ENCODE measurements at places on chromosomes 11 and 22.

- no peak for DNase-seq
These were observed 2.9 kb downstream of the PANX2 start for GRCh38 chr22:50173311-50173982.

DNA sequence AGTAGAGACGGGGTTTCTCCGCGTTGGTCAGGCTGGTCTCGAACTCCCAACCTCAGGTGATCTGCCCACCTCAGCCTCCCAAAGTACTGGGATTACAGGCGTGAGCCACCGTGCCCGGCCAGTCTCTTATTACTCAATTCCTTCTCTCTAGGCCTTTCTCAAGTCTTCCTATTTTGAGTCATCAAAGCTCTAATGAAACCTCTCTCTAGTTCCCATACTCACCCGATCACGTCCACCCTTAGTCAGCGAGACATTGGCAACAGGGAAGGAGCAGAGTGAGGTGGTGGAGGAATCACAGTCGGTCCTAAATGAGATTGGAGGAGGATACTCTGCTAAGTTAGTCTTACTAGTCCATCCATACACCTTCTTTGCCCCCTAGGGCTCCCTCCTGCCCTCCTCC, 5.0 kb downstream of the BSCL2 start:
- DNase-seq, result no peak

- no peak for DNase-seq
These were observed 35.8 kb upstream of the RIC3 start for GRCh38 chr11:8204596-8204995.

DNA sequence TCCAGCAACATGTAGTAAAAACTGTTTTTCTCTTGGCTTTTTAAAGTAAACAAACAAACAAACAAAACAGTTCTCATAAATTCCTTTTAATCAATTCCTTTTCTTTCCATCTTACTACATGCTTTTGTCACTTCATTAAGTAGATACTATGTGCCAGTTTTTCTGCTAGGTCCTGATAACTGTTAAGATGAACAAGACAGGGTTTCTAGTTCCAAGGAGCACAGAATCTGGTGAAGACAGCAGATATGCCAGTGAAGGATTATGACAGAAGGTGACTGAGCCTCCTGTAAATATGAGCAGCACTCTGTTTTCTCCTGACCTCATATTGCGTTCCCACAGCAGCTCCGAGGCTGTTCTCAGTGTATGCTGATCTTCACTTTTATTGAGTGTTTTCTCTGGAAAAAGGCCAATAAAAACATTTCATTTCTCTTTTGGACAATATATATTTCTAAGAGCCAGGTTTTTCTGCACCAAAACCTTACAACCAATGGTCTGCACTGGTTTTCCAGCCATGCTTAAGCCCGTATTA, 45.8 kb downstream of the HEPHL1 start:
- DNase-seq, result no peak

GRCh38 chr22:29339381-29340235, 24.1 kb upstream of the RASL10A start:
- no peak for DNase-seq

- no peak for DNase-seq
These were observed 243.5 kb upstream of the ANO3 start for GRCh38 chr11:26088391-26088790.

DNA sequence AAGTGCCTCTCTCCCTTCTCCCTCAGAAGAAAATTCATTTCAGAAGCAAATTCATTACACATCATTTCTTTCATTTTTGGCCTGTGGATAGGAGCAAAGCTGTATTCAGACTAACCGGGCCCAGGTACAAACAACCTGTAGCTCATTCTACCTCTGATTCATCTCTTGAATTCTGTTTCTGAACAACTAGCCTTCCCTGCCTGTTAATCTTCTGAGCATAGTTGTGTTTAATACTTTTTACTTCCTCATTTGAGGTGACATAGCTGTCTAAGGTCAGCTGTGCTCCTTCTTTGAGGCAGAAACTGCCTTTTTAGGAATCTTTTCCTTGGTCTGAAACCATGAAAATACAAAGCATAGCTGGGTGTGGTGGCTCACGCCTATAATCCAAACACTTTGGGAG, 12.6 kb upstream of the IL18BP start:
- no peak for DNase-seq

- no peak for DNase-seq
These were observed 6.5 kb upstream of the CERK start for GRCh38 chr22:46744581-46744980.

DNA sequence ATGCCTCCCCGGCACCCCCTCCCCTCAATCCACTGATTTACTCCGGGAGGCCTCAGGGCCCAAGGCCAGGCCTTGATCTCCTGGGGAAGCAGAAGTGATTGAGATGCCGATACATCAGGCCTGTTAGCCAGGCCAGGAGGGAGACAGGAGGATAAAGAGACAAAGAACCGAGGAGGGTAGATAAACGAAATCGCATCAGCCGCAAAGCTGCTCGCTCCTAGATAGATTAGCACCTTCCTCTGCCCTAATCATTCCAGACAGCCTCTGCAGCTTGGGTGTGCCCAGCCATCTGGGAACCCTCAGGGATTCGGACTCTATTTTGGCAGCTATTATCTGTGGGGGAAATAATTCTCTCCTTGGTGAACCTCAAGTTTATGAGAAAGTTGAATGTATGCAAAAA, 121.2 kb downstream of the ABTB2 start:
- no peak for DNase-seq

DNA sequence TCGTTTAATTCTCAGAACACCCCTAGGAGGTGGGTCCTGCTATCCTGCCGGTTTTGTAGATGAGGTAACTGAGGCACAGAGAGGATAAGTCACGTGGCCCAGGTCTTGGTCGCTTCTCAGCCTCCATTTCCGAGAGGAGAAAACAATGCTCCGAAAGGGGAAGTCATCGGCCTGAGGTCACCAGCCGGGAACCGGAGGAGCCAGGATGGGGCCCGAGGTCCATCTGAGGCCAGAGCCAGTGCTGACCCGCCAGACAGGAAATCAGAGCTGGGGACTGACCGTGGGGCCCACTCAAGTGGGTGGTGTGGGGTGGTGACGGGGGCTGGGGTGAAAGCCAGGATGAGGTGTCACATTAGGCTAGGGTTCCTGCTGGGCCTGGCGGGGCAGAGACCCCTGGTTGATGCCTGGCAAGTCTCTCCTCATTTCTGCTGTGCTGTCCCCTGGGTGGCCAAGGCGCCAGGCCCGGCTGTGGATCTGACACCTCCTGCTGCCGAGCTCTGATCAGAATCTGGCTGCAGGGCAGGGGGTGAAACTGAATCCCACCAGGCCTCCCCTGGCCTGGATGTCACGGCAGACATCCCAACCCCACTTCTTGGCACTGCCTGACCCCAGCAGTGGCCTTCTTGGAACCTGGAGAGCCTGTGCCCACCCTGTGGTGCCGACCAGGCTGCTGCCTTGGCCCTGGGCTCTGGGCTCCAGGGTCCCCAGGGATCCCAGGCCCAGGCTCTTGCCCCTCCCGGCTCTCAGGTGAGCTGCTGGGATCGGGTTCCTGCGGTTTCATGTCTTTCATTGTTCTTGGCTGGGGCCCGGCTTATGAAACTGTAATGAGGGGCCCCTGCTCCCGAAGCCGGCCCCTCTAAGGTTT, 12.0 kb downstream of the TRIOBP start:
- DNase-seq, result no peak

- DNase-seq, result no peak
These were observed 1495.9 kb downstream of the BRD1 start for GRCh38 chr22:48331691-48332220.

DNA sequence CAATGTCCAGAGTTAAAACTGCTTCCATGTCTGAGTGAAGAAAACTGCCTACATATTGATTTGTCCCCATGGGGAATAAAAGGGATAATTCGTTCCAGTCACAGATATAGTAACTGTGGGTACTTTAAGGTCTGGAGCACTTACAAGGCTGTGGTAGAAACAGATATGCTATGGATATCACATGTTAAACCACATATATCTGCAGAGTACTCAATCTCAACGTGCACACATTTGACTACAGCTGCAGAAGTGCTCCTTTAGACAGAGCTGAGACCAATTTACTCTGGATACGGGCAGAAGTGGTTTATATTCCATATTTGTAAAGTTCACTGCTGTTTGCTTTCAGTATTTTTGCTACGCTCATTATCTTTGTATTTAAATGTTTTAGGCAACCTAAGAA, 9.7 kb upstream of the MS4A2 start:
- DNase-seq, result no peak

DNA sequence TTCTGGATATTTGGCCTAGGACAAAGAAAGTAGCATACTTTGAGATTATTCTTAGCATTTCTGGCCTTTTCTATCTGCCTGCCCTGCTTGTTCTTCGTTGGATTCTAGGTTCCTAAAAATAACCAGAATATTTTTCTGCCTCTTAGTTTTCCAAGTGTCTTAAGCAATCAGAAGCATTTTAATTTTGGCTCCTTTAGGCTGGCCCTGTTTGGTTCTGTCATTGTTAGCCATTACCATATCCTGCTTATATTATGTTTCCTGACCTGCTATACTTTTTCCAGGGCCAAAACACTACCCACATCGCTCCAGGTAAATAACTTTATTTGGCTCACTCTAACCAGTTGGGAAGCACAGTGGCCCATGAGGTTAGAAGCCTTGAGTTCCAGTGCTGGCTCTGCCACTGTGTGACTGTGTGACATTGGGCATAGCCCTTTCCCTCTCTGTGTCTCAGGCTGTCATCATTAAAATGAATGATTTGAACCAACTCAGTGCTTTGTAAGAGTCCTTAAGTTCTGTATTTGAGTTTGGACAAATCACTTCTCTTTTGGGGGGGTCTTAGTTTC, 91.1 kb downstream of the STIM1 start:
- no peak for DNase-seq

- DNase-seq, result no peak
These were observed 69.6 kb downstream of the LARGE1 start for GRCh38 chr22:33850724-33851123.

DNA sequence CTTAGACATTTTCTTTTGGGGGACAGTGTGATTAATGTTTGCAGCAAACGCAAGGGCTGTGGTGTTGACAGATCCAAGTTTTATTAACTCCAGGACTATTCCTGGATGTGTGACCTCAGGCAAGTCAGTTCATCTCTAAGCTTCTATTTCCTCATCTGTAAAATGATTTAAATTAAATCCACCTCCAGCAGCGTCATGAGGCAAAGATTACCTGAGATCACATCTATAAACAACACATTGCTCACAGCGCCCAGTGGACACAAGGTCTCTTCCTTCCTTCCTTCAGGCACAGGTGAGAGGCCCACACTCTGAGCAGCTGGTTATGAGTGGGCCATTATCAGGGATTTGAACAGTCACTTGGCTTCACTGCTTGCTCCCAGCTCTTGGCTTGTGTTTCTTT, 111.2 kb upstream of the RASSF10 start:
- no peak for DNase-seq

DNA sequence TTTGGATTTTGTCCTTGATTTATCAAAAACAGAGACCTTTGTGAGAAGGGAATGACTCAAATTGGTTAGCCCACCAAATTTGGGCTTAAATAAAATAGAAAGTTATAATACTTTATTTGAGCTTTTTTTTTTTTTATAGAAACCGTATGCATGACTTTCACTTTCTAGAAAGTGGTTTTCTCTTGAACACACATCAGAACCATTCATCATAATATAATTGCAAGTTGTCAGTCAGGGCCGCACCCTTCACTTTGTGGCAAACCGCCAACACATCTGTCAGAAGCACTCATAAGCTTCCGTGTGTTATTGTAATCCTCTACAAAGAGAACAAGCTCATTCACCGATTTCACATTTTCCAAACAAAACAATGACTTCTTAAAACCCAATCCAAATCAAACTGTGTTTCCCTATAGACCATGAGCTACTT, 76.1 kb downstream of the SOX6 start:
- DNase-seq, result no peak

- DNase-seq, result no peak
These were observed 34.3 kb downstream of the AMOTL1 start for GRCh38 chr11:94802501-94802900.

Measured in kidney epithelial cell (primary cell).